ENCODE measurements at places on chromosomes 5 and 9.

DNA sequence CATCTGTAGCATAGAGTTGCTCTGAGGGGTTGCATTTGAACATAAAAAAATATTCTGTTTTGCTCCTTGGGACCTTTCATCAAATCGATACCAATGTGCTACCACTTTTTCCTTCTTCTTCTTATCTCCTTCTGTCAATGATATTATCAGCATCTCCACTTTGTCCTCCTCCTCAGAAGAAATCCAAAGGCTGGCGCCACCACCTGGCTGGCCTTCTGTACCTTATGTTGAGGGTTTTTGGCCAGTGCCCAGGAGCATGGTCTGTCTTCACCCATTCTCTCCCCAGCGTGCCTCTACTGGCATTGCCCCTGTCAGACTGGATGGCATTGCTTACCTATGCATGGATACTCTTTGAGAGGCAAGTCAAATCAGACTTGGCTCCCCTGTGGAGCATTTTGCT lies 167.2 kb downstream of the CFAP90 start:
- no peak for DNase-seq

DNA sequence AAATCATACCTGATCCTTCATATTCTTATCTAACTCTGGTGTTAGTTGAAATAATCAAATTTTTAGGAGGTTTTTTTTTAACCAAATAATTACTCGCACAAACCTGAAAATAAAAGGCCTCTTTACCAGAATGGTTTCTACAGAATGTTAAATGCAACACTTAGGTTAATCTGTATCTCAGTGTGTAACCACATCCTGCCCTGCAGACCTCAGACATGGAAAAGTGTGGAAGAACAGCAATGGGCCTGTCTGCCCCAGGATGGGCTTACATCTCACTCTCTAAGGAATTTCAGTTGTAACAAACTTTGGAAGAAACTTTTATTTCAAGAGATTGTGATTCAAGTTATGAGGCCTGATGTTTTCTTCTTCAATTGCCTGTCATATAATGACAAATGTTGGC lies 32.5 kb upstream of the MIER3 start:
- DNase-seq, result no peak

DNA sequence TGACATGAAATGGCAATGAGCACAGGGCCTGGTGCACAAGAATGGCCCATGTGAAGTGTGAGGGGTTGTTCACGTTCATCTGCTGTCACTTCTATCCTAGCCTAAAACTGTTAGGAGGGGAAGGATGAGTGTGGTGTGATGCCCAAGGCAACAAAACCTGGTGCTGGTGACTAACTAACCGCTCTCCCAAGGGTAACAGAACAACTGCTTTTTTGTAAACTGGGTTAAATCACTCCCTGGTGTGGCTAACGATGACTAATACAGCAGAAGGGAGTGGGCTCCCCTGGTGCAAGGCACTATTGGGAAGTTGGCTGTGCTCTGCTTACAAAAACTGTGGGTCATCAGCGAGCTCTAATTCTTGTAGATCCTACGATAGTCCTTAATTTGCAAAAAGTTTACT lies 103.2 kb upstream of the VCAN start:
- no peak for DNase-seq

GRCh38 chr5:17440766-17441165 lies 57.3 kb upstream of the TAF11L2 start:
- no peak for DNase-seq

- no peak for DNase-seq
These were observed 23.7 kb upstream of the STARD4 start for GRCh38 chr5:111535879-111536549.

DNA sequence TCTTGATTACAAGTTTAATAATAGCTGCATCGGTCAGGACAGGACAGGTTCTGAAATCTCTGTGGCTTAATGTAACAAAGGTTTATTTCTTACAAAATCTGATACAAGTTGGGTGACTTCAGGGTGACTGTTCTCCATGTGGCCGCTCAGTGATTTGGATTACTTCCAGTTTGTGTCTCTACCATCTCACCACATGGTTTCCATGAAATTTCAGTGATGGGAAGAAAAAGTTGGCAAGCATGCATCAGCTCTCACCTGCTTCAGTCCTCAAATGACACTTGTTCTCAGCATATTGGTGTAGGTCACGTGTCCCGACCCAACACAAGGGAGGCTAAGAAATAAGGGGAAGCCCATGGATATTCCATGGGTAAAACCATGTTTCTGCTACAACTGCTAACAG lies 7.8 kb upstream of the TMEM268 start:
- no peak for DNase-seq

DNA sequence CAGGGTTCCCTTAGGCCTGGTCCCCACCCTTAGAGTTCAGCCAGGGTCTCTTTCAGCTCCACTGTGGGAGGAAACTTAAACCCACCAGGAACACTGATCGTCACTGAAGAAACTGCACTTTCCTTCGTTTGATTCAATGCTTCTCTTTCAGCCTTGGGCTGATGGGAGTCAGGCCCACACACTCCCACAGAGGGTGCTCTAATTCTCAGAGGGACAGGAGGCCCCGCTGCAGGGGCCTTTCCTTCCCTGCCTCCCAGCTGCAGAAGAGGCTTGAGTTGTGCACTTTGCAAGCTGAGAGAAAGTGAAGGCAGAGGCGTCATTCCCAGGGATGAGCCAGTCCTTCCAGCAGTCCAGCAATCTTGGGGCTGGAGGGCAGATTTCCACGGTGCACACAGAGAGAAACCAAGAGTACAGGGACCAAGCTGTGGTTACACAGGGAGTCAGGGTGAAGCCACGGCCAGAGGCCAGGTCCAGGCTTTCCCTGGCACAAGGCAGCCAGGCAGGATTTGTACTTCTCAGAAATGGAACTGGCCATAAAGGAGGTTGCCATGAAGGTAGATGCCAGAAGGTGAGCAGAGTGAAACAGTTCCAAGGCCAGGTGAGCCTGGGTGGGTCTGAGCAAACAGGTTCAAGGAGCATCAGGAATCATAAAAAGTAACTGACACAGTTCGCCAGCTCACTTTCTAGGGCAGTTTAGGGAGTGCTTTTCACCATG lies 10.4 kb upstream of the GLIPR2 start:
- no peak for DNase-seq

DNA sequence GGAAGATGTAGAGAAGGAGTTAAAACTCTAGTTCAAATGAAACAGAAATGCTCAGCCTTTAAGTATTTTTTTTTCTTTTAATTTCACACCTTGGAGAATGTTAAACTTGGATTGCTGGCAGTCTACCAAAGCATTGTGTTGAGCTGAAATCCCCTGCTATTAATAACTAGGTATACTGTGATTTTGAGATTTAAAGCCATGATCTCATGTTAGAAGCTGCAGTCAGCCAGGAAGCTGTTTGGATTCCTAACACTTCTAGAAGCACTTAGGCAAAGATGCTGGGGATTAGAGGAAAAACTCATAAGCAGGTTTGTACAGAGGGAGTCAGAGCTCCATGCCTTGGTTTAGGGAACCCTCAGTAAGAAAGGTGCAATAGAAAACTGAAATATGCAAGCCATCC lies 141.4 kb downstream of the KIF4B start:
- DNase-seq, result no peak

DNA sequence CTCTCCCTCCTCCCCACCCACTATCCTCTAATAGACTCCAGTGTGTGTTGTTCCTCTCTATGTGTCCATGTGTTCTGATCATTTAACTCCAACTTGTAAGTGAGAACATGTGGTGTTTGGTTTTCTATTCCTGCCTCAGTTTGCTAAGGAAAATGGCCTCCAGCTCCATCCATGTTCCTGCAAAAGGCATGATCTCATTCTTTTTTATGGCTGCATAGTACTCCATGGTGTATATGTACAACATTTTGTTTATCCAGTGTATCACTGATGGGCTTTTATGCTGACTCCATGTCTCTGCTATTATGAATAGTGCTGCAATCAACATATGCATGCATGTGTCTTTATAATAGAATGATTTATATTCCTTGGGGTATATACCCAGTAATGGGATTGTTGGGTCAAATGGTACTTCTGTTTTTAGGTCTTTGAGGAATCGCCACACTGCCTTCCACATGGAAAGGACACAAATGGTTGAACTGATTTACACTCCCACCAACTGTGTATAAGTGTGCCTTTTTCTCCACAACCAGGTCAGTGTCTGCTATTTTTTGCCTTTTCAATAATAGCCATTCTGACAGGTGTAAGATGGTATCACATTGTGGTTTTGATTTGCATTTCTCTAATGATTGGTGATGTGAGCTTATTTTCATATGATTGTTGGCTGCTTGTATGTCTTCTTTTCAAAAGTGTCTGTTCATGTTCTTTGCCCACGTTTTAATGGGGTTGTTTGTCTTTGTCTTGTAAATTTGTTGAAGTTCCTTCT lies 96.5 kb upstream of the DAB2 start:
- no peak for DNase-seq

DNA sequence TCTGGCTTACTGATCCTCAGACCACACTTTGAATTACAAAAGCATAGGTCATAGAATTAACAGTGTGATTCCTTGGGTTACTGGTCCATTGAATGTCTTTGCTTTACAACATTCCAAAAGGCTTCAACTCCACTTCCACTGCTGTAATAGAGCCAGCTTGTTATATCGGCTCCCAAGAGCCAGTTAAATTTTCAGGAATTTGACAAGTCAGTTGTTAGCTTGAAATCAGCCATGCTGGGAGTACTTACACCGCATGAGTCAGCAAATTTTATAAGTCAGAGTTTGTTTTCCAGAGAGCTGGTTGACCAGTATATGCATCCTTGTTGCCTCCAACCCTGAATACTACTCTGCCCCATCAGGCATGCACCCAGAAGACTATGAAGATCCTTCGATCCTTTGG lies 73.1 kb downstream of the FOXB2 start:
- DNase-seq, result no peak

- DNase-seq, result no peak
These were observed 40.5 kb downstream of the ANKDD1B start for GRCh38 chr5:75651575-75652238.

DNA sequence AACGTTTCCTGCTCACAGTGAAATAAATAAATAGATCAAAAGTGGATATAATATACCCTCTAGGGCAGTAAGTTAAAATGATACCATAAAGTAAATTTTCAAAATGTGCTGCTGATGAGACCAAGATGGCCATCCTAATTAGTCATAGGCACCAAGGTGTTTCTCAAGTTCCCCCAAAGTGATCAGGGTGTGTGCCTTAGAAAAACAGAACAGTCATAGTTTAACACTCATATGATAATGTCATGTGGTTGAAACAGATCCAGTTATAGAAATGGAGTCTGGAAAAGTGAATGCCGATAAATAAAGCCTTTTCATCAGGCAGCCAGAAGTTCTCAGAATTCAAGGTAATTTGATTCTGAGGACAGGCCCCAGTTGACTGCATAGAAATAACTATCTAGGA lies 161.5 kb upstream of the CDKN2B start:
- no peak for DNase-seq

All from activated T-helper 9 cell treated with anti-CD3 and anti-CD28 coated beads, Interleukin-2, amount 50 U/mL, for 16 hours (primary cell).